Gastroesophageal sphincter (tissue), 4 donors: ENCODE measurements at places on chromosomes 2 and 18.

DNA sequence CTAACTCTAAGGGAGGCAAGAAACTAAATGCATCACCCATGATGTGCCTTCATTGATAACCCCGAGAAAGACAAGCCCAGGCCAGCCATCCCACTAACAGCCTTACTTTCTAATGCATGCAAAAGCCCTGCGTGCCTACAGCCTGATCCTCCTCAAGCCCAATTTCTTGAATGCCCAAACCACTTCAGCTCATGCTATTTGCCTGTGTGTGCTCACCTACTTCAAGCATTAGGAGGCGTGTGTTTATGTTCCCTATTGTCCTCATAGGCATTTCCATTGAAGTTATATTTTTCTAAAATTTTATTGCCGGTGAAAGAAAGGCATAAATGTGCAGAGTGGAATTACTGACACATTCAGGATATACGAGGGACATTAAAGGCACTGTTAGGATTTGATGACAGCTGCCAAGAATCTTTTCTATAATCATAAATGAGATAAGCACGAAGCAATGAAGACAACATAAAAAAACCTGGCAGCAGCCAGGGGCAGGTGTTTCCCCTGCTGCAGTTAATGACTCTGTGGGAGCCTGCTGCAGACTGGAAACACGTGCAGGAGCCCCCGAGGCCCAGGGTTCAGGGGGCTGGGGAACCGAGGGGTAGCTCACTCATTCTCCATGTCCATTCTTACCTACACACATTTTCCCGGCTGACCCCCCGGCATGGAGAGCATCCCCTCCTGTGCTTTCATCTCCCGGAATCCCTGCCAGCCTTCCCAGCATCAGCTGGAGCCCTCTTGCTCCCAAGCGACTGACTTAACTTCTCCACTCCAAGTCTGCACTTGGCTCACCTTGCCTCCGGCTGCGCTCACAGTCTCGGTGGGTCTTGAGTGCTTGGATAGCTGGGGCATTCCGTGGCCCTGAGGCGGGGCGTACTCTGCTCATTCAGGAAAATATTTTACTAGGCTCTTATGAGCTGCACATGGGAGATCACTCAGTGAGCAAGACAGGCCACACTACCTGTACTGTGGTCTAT, 292.3 kb upstream of the SIX2 start:
- H3K36me3 ChIP-seq: no peaks in the 10 kb centered on the region
- ATAC-seq: no peak
- peaks cover 14% of the 10 kb centered on the region for H3K27me3 ChIP-seq
- H3K4me1 ChIP-seq: no peaks in the 10 kb centered on the region
- no peak overlapping the region for H3K4me3 ChIP-seq

- H3K27me3 ChIP-seq: no peaks in the 10 kb centered on the region
- no peaks in the 10 kb centered on the region for H3K36me3 ChIP-seq
- no peak for ATAC-seq
- peak overlapping the region; percentile 50 for H3K27ac ChIP-seq
- no peak overlapping the region for H3K4me3 ChIP-seq
- peaks cover 17% of the 10 kb centered on the region for H3K4me1 ChIP-seq
Observed at GRCh38 chr2:28647682-28648081, 103.9 kb upstream of the PPP1CB start.

DNA sequence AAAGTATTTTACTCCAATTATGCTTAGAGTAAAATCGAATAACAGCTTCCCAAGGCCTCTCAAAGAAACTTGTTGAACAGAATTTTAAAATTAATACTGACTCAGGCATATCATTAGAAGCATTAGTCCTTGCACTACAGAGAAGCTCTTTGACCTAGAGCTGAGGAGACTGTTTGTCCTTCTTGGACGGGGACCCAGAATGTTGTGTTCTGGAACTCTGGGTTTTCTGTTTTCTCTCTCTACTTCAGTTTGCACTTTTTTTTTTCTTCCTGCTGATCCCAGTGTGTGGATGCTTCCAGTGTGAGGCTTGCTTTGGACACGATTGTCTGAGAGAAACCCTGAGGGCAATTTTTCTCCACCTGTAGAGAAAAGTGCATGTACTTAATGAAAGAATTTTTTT, 847.6 kb downstream of the SOCS6 start:
- H3K27ac ChIP-seq: no peak overlapping the region
- H3K4me1 ChIP-seq: no peaks in the 10 kb centered on the region
- no peaks in the 10 kb centered on the region for H3K36me3 ChIP-seq

- peaks cover under 1% of the 10 kb centered on the region for H3K27me3 ChIP-seq
- H3K36me3 ChIP-seq: no peaks in the 10 kb centered on the region
- no peak overlapping the region for H3K27ac ChIP-seq
- H3K4me1 ChIP-seq: peaks cover 7% of the 10 kb centered on the region
Observed at GRCh38 chr2:16717477-16717876, 51.8 kb upstream of the CYRIA start.

DNA sequence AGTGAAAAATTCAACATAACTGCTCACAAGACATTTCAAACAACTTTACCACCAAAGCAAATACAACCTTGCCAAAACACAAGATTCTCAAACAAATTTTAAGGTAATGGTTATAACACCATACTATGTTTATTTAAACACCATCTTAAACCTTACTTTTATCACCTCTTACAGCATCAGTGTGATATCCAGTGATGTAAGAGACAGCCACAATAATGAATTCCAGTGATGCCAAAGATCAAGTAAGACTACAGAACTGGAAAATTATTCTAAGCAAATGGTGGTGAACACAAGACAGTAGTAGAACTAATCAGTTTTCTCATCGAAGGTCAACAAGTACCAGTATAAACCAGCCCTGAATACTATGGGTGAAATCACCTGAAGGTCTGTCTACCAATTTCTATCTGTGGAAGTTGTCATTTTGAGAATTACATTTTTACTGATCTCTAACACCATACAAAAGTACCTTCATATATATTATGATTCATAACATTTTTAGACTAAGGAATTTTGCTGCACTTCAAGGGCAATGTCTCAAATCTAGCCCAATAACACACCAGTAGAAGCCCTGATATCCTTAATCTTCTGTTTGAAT, 146.2 kb downstream of the RBMS1 start:
- no peak overlapping the region for H3K4me3 ChIP-seq
- no peak overlapping the region for H3K27ac ChIP-seq
- H3K27me3 ChIP-seq: no peaks in the 10 kb centered on the region
- peaks cover 9% of the 10 kb centered on the region for H3K4me1 ChIP-seq
- ATAC-seq: no peak
- no peaks in the 10 kb centered on the region for H3K36me3 ChIP-seq

GRCh38 chr2:222912117-222912516, 51.3 kb downstream of the ACSL3 start:
- no peak for ATAC-seq
- no peaks in the 10 kb centered on the region for H3K27me3 ChIP-seq
- H3K4me1 ChIP-seq: peaks cover 4% of the 10 kb centered on the region
- no peak overlapping the region for H3K27ac ChIP-seq
- H3K4me3 ChIP-seq: no peak overlapping the region

- no peak for ATAC-seq
- no peaks in the 10 kb centered on the region for H3K27me3 ChIP-seq
- H3K27ac ChIP-seq: no peak overlapping the region
- peaks cover 31% of the 10 kb centered on the region for H3K4me1 ChIP-seq
- no peak overlapping the region for H3K4me3 ChIP-seq
- peaks cover 7% of the 10 kb centered on the region for H3K36me3 ChIP-seq
Observed at GRCh38 chr2:239369631-239370161, 31.1 kb downstream of the HDAC4 start.

GRCh38 chr2:16249246-16250055, 309.1 kb downstream of the MYCN start:
- H3K27me3 ChIP-seq: peaks cover 21% of the 10 kb centered on the region
- no peak for ATAC-seq
- H3K36me3 ChIP-seq: no peaks in the 10 kb centered on the region

DNA sequence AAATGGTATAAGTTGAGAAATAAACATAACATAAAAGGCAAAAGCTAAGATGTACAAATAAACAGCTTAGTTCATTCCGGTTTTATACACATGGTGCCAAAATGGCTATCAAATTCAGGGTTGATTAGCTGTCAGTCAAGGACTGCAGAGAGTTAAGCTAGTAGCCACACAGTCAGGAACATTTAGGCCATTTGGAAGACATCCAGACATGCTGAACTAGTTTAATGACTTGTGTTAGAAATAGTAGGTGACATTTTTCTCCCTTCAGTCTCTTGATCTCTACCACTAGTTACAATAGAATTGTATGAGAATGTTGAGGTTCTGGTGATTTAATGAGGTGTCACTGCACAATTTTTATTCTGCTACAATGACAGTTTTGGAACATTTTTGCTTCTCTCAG, 394.4 kb upstream of the SPHKAP start:
- no peak overlapping the region for H3K4me3 ChIP-seq
- H3K27ac ChIP-seq: no peak overlapping the region
- H3K4me1 ChIP-seq: no peaks in the 10 kb centered on the region
- no peak for ATAC-seq

DNA sequence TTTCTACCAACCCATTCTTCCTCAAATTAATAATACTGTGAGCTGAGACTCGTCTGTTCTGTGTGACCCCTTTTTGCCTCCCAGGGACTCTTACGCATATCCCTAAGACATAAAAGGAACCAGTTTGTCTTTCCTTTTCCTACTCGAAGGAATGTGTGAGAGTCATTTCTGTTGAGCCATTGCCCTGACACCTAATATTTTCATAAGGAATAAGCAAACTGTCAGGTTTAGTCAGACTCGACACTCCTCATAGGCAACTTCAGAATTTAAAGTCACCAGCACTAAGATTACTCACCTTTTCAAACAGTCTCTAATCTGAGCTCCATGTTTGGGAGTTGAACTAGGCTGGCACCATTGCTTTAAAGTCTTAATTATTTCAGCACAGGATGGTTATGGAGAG, 305.5 kb downstream of the IKZF2 start:
- no peaks in the 10 kb centered on the region for H3K36me3 ChIP-seq
- peak; percentile 65 for ATAC-seq
- H3K27ac ChIP-seq: peak overlapping the region; percentile 86

GRCh38 chr2:187475499-187476248, 27.6 kb upstream of the CALCRL start:
- peaks cover 11% of the 10 kb centered on the region for H3K36me3 ChIP-seq
- H3K4me3 ChIP-seq: no peak overlapping the region
- no peak overlapping the region for H3K27ac ChIP-seq
- no peaks in the 10 kb centered on the region for H3K27me3 ChIP-seq
- no peak for ATAC-seq
- no peaks in the 10 kb centered on the region for H3K4me1 ChIP-seq

- H3K36me3 ChIP-seq: no peaks in the 10 kb centered on the region
- no peaks in the 10 kb centered on the region for H3K27me3 ChIP-seq
- ATAC-seq: no peak
- peaks cover 13% of the 10 kb centered on the region for H3K4me1 ChIP-seq
Observed at GRCh38 chr18:22641958-22642357, 224.2 kb upstream of the CTAGE1 start.

- no peak overlapping the region for H3K4me3 ChIP-seq
- H3K27me3 ChIP-seq: no peaks in the 10 kb centered on the region
- no peak overlapping the region for H3K27ac ChIP-seq
- H3K36me3 ChIP-seq: no peaks in the 10 kb centered on the region
Observed at GRCh38 chr2:45494275-45494977, 116.6 kb downstream of the SRBD1 start.
